Motor neuron (in vitro differentiated cells): ENCODE measurements at places on chromosomes 5 and 9.

GRCh38 chr9:133526721-133527321, 2.1 kb upstream of the MYMK start:
- peak; percentile 67 for ATAC-seq

DNA sequence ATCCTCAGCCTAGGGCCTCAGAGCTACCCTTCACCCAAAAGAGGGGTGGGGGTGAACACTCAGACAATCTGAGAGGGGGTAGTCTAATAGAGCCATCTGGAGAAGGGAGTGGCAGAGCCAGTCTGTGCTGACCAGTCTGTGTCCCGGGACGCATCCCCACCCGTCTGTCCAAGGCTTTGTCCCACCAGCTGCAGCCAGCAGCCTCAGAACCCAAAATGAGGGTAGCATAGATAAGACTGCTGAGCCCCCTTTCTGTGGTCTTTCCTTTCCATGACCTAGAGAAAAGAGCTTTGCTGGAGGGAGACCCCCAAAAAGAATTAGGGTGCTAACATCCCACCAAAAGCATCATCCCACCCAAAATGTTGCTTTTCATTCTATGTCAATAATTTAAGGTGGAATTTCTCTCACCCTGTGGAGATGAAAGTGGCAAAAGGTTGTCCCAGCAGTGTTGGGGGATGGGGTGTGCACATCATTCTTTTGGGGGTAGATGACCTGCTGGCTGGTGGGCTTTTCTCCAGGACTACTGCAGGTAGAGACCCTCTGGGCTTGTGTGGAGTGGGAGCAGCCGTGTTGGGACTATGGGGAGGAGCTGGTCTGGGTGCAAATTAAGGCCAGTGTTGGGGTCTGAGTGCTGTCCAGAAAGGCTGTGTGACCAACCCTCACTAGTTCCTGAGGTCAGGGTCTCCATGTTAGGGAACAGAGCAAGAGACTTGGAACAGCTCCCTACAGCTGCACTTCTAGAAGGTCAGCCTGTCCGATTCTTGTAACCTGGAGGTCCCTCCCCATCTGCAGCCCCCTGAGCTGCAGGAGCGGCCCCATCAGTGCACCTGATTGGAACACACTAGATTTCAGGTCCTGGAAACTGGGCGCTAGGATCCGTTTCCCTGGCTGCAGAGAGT, 19.9 kb downstream of the URM1 start:
- ATAC-seq: peak; percentile 16

- ATAC-seq: no peak
These were observed 21.4 kb downstream of the GLRA1 start for GRCh38 chr5:151903243-151903653.

DNA sequence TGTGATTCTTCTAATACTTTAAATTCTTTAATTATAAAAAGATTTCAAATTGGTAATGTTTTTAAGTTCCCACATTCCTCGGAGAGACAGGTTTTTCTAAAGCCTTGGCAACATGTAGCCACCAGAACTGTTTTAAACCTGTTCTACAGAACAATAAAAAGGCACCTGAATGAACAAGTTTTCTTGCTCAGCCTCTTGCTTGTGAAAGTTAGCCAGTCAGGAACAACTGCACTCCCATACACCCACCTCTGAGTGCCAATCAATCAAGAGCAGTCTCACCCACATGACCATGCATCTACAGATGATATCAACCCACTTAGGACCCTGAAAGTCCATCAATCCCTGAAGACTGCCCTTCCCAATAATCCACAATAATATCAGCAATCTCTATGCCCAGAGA, 62.3 kb downstream of the AP3B1 start:
- ATAC-seq: no peak

- no peak for ATAC-seq
These were observed 58.6 kb upstream of the RICTOR start for GRCh38 chr5:39132792-39133191.

GRCh38 chr9:131190191-131190590, 64.8 kb downstream of the NUP214 start:
- no peak for ATAC-seq

DNA sequence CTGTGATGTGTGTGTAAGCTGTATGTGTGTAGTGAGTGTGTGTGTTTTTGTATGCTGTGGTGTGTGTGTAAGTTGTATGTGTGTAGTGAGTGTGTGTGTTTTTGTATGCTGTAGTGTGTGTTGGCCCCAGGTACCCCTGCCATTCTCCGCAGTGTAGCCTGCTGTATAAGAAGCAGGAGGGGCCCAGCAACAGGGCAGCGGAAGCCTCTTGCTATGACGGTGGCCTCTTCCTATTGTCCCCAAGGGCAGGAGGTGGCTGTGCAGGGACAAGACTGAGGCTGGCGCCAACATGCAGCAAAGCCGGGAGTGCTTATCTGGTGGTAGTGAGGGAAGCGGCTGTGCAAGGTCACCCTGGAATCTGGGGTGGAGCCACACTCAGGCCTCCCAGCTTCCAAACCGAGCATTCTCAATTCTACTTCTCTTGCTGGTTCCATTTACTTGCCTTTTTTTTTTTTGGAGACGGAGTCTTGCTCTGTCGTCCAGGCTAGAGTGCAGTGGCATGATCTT, 5.1 kb downstream of the SPAAR start:
- peak; percentile 96 for ATAC-seq

DNA sequence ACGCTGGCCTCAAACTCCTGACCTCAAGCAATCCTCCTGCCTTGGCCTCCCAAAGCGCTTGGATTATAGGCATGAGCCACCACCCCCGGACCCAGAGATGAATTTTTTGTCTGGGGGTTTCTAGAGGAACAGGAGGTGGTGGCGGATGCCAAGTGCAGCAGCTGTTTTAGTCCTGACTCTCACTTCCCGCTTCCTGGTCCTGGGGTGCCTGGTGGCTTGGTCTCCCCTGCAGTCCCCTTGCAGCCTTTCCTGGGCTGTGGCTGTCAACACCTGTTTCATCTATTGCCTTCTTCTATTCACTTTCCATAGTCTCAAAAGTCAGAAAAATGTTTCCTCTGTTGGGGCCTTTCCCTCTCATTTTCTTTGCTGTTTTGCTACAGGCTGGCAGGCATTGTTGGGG, 6.5 kb upstream of the NHP2 start:
- no peak for ATAC-seq

DNA sequence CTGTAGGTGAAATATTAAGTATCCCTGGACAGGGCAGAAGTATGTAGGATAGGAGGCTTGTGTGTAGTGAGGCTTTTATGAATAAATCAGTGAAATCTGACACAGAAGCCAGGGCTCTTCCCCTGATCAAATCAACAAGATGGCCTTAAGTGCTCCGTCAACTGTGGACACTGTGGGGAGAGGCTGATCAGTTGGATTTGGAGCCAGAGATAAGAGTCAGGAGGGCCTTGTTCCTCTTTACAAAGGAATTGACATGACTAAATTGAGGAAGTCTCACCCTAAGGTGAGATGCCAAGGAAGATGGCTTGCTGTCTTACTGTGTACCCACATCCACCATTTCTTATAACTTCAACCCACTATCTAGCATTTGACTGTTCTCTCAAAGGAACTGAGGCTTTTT, 91.6 kb upstream of the PRRC1 start:
- no peak for ATAC-seq

GRCh38 chr5:61496446-61496845, 164.4 kb downstream of the ZSWIM6 start:
- ATAC-seq: peak; percentile 93

- ATAC-seq: no peak
These were observed 70.0 kb downstream of the EXOSC2 start for GRCh38 chr9:130763331-130764171.

GRCh38 chr9:136927343-136928271, 16.9 kb downstream of the FBXW5 start:
- ATAC-seq: no peak

GRCh38 chr9:116501871-116502270, 185.2 kb upstream of the TRIM32 start:
- ATAC-seq: no peak

DNA sequence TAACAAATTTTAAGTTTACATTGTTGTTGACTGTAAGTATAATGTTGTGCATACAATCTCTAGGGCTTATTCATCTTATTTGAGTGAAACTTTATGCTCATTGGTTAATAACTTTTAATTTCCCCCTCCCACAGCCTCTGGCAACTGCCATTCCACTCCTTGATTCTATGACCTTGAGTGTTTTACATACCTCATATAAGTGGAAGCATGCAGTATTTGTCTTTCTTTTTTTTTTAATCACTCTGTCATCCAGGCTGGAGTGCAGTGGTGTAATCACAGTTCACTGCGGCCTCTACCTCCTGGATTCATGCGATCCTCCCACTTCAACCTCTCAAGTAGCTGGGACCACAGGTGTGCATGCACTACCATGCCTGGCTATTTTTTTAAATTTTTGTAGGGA, 83.9 kb downstream of the KCTD16 start:
- no peak for ATAC-seq

DNA sequence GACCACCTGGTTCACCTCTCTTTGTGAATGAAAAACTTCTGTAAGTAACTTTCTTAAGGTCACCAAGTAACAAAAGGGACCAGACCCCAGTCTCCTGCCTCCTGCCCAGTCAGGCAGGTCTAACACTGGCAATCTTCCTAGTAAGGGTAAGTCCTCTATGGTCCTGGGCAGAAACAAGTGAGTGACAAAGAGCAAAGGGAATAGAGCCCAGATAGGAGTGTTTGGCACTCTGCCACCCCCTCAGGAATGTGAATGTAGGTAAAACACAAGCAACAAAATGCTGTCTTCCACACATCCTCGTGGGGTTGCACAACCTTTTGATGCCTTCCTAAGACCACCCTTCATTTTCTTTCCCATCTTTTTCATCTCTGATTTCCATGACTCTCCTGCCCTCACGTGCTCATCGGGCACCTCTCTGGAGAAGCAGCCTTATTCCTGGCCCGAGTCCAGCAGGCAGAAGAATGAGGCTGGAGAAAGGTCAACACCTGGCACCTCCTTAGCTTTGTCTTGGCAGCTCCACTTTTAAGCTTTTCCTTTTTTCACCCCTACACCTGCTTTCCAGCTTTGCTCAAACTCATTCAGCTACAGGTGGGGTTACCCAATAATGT, 90.2 kb upstream of the LHFPL2 start:
- ATAC-seq: no peak

DNA sequence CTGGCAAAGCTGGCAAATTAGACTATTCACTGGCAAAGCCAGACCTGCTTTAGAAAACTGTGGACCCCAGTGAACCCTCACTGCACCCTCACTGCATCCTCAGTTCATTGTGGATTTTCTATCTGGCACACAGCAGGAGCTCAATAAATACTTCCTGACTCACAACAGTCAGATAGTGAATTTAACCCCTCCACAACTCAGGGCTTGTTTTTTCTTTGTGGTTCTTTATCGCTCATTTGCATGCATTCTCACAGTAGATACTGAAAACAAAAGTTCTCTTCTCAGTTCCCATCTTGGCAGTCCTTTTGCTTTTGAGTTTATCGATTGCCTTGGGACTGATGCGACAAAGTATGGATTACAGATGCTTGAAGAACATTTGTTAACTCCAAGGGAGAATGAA, 99.8 kb downstream of the ACTL7B start:
- ATAC-seq: no peak

DNA sequence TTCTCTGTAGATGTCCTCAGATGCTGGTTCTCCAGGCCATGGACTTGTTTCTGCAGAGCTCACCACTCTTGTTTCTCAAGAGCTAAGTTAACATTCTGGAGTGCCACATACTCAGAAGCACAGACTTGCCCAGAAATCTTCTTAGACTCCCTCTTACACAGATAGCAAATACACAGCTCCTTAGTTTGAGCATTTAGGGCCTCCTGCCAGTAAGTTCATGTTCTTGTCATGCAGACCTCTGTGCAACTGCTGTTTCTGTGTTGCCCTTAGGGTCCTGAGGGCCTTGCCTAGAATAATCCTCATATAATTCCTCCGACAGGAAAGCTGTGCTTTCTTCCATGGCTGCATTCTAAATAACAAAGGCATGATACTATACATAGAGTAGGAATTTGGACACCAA, 1.3 kb upstream of the PTPDC1 start:
- ATAC-seq: no peak

- no peak for ATAC-seq
These were observed 28.8 kb upstream of the GFPT2 start for GRCh38 chr5:180381851-180382480.

DNA sequence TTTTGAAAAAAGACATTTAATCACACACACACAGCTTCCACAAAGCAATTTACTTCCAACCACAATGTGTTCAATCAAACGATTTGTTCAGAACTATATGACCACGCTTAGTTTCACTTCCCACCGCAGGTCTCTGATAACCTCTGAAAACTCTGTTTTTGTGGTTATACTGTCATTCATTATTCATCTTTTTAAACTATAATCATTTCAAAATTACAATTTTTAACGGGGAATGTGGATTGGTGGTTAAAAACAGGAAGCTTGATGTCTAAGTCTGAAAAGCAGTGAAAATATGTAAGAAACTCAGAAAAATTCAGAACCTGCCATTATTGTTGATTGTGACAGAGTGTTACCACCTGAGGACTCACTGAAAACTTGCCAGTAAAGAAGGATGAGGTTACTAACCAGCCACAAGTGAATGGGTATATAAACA, 12.7 kb upstream of the TMEM174 start:
- ATAC-seq: no peak

- no peak for ATAC-seq
These were observed 18.3 kb downstream of the ACTL7B start for GRCh38 chr9:108837530-108837929.

DNA sequence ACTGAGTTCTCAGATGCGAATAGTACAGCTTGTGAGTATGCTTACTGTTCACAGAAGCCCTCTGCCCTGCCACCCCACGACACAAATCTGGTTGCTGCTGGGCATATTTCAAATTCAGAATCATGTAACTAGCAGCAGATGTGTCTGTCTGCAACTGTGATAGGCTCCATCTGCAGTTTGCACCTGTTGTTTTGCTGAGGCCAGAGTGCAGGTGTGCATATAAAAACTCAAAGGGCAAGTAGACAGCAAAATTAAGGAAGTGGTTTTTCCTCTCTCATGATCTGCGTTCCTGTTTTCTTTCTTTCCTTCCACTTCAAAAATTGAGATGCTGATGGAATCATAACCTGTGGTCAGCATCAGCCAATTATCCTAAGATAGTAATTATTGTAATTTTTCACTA, 1000.5 kb downstream of the PTPRD start:
- ATAC-seq: no peak

DNA sequence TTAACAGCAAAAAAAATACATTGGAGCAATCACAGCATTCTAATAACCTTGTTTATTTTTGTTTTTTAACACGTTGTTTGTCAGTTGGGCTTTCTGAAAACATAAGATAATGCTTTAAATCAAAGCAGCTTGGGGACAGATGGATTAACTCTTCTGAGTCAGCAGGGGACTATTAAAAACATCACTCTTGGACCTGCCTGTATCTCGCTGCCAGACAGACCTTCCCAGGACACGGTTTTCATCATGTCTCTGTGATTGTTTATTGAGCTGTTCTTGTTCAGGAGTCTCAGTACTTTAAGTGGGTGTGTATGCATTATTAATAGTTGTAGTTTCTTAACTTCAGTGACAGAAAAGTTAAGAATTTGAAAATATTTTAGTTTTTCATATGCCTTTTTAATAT, 173.2 kb downstream of the SH3GL2 start:
- ATAC-seq: no peak

GRCh38 chr9:131464354-131465000, 38.2 kb upstream of the POMT1 start:
- no peak for ATAC-seq

- ATAC-seq: no peak
These were observed 22.8 kb upstream of the ZNF131 start for GRCh38 chr5:43097701-43098449.
